Activated CD8-positive, alpha-beta memory T cell treated with anti-CD3 and anti-CD28 coated beads for 1 hour (primary cell): ENCODE measurements at places on chromosomes 2 and 18.

DNA sequence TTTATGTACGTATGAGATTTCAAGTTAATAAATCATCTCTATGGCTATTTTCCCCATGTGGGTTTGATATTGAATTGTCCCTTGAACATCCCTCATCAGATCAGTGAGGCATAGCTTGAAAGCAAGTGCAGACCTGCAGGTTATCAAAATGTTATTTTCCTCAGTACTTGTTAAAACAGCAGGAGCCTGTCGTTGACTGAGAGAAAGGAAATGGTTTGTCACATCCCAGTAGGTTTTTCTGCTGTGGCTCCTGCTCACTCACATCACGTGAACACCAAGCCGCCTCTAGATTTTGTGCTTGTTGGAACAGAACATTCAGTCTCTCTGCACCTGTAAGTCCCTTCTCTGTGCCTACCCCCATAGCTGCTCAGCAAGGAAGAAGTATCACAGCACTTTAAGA lies 340.3 kb downstream of the CELF4 start:
- DNase-seq = no peak

GRCh38 chr2:192655916-192656315 lies 461.2 kb upstream of the TMEFF2 start:
- DNase-seq = no peak

GRCh38 chr2:58645017-58645416 lies 403.9 kb upstream of the FANCL start:
- no peak for DNase-seq

- no peak for DNase-seq
Observed at GRCh38 chr2:184598316-184599053, at the start of gene ZNF804A. Gene ZNF804A (plus strand): TSS chr2:184598529. CDS start chr2:184598960, 431 bp downstream.

DNA sequence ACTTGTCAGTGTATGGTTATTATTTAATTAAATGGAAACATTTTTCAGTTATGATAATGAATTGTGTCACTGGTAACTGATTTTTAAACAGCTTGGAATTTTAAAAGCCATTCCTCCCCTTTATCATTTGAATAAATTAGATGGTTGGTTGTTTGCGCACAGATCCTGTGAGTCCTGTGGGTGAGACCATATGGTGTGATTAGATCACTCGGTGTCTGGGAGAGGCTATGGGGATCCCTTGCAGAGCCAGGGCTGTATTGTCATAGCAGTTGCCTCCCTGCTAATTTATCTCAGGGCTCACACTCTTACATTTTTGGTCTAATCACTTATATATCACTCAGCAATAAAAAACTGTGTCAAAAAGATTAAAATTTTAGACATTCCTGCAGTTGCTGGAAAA lies 133.5 kb downstream of the ASXL3 start:
- DNase-seq = no peak

DNA sequence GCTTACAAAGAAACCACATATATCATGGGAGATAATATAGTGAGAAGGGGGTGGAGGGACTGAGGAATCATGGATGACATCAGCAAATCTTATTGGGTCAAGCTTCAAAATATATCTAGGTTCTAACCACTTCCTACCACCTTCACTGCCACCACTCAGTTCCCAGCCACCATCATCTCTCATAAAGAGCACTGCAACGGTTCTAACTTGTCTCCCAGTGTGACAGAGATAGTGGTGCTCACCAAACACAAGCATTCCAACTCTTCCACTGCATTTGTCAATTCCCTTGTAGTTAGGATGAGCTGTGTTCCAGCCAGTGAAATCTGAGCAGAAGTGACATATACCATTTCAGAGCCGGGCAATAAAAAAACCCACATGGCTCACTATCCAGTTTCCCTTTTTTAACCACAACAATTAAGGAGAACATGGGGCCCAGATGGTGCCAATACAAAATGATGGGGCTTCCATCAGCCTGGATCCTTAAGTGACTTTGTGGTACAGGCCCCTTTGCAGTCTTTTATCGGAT lies 318.1 kb downstream of the NBAS start:
- no peak for DNase-seq

GRCh38 chr2:189865826-189866225 lies 81.6 kb downstream of the PMS1 start:
- no peak for DNase-seq

DNA sequence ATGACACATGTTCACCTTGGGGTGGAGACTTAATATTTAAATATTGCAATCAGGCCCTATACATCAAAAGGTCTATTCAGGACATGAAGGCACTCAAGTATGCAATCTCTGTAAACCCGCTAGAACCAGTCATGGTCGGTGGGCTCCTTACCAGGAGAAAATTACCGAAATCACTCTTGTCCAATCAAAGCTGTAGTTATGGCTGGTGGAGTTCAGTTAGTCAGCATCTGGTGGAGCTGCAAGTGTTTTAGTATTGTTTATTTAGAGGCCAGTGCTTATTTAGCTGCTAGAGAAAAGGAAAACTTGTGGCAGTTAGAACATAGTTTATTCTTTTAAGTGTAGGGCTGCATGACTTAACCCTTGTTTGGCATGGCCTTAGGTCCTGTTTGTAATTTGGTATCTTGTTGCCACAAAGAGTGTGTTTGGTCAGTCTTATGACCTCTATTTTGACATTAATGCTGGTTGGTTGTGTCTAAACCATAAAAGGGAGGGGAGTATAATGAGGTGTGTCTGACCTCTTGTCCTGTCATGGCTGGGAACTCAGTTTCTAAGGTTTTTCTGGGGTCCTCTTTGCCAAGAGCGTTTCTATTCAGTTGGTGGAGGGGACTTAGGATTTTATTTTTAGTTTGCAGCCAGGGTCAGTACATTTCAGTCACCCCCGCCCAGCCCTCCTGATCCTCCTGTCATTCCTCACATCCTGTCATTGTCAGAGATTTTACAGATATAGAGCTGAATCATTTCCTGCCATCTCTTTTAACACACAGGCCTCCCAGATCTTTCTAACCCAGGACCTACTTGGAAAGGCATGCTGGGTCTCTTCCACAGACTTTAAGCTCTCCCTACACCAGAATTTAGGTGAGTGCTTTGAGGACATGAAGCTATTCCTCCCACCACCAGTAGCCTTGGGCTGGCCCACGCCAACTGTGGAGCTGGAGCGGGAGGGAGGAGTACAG lies 108.1 kb downstream of the XRCC5 start:
- DNase-seq = no peak

DNA sequence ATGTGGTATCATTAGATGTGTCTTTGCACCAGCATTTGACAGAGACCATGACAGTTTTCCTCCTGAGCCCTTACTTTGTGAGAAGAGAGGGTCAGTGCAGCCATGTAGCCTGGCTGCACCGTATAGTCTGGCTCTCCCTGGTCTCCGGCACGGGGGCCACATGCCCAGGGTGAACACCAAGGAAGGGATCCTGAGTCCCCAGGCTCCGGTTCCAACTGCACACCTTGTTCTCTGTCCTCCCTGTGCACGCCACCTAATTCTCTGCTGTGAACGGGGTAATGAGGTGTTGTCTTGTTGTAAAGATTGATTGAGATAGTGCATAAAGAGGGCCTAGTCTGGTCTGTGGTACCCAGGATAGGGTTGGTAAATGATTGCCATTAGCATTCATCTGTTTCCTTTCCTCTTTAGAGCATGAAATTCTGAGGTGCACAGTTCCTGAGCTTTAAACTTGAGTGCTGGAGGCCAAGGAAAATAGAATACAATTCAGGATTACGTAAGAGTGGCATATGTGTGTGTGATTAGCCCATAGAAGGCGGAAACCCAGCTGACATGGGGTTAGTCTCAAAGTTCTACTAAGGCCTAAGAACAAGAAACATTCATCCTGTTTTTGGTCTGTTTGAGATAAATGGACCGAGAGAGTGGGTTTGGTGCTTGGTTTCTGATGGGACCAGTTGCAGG lies 55.5 kb downstream of the NCK2 start:
- DNase-seq = no peak

GRCh38 chr2:120865656-120866055 lies 130.0 kb downstream of the GLI2 start:
- no peak for DNase-seq

- DNase-seq = no peak
Observed at GRCh38 chr2:134375935-134376334, 122.1 kb downstream of the MGAT5 start.

GRCh38 chr2:218392891-218393462 lies 6.7 kb upstream of the CTDSP1 start:
- DNase-seq = no peak

GRCh38 chr2:15517793-15518192 lies 43.3 kb downstream of the NBAS start:
- DNase-seq = no peak

GRCh38 chr2:237744613-237745249 lies 53.8 kb upstream of the RBM44 start:
- DNase-seq = peak; percentile 68

- no peak for DNase-seq
Observed at GRCh38 chr2:10141736-10142639, 19.4 kb downstream of the RRM2 start.

DNA sequence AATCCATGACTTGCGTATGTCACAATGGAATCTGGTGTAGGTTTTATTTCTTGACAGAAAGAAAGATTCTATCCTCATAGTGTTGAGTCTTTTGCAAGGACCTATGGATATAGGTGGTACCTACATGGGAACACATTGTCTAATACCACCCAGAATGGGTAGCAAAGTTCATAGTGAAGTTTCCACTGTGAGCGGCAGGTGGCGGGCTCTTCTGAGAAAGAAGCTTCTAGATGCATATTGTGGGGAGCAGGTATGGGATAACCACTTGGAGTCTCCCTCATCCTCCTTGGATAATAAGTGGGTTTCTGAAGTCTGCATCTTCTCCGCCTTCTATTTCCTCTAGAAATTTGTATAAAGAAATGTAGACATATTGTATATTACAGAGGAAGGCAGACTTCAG lies 44.9 kb downstream of the LINC00305 start:
- no peak for DNase-seq

GRCh38 chr2:172698041-172698863 lies 37.4 kb upstream of the RAPGEF4 start:
- no peak for DNase-seq

DNA sequence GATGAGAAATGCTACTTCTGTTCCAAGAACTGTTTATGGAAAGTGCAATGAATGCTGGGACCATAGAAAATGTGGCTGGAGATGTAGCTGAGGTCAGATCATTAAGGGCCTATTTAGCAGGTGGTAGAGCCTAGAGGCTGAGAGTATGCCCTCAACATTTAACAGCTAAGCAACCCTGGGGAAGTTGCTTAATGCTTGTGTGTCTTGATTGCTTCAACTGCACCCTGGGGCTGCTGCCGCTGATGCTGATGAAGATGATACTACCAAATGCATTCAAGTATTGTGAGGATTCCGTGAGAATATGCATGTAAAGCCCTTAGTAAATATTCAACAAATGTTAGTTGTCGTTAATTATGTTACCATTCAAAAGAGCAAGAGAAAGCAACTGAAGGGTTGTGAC lies 273.2 kb downstream of the BCL11A start:
- no peak for DNase-seq

DNA sequence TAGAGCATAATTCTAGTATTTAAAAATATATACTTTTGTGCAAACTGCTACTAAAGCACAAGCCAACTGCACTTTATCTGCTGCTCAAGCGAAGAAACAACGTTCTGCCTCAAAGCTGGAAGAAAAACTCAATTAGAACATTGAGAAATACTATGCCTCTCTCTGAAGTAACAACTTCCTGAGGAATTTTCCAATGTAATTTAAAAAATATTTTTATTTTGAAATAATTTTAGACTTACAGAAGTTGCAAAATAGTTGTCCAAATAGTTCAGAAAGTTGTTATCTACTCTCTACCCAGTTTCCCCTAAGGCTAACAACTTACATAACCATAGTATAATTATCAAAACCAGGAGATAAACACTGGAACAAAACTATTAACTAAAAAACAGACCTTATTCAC lies 12.3 kb upstream of the POLI start:
- no peak for DNase-seq

- no peak for DNase-seq
Observed at GRCh38 chr2:230220347-230220969, 674 bp upstream of the SP110 start.

GRCh38 chr2:231519975-231520555 lies 10.2 kb downstream of the NMUR1 start:
- no peak for DNase-seq

DNA sequence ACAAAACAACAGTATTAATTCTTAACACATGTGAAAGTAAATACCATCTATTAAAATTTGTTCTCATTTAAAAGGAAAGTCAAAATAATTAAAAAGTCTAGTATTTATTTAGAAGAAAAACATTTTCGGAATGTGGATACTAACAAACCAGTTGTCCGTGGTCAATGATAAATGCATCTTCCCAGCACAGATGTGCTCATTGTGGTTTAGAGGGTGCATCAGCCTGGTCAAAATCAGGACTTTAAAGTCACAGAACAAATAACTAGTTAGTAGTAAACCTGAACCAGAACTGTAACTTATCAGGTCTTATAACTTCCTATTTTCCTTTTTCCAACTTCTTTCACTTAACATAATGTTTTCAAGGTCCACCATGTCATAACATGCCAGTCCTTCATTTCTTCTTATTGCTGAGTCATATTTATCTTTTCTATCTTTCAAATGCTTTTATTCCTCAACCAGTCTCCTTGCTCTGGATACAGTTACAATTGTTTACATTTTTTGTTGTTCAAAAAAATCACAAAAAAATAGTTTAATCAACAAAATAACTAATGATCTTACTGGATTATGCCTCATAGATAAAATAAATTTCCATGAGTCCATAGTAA lies 55.8 kb downstream of the ID2 start:
- no peak for DNase-seq

DNA sequence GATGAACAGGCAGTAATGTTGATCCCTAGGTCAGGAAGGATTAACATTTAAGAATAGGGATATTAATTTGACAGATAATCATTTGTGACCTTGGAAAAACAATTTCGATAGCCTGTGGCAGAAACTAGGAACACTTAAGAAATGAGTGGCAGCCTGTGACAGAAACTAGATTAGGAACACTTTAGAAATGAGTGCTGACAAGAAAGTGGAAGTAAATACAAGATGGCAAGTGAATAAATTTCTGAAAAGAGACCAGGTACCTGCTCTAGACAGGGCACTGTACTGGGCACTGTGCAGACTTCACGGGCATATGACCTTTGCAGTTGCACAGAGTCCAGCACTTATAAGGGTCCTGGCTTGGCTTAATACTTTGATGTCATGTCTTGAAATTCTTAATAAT lies 5.5 kb upstream of the HNRNPA3 start:
- no peak for DNase-seq

DNA sequence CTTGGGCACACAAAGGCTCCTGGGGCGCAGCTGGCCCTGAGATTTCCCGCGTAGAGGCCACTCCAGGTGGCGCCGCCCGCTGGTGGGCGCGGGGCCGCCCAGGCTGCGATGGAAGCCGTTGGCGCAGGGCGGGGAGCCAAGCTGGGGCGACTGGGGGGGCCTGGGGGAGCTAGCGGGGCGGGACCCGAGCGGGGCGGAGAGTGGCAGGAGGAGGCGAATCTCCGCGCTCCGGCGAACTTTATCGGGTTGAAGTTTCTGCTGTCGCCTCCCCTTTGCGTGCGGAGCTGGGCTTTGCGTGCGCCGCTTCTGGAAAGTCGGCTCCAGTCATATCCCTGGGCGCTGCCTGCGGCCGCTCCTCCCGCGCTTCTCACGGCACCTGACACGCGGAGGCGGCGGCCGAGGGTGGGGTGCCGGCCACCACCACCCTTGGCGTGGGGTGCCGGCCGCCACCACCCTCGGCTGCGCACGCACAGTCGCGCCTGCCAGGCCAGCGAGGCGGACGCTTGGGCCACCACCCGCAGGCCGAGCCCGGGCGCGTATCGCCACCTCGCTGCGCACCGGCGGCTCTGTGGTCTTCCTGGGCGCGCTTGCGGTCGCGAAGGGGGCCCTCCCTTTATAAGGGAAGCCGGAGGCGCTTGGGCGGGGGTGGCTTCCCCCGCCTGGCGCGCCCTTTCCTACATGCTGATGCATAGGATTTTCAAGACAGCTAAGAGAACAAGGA lies 919 bp upstream of the CYP1B1 start:
- no peak for DNase-seq

GRCh38 chr2:208708486-208708885 lies 301.9 kb downstream of the PTH2R start:
- DNase-seq = no peak
